ENCODE measurements at places on chromosomes 1 and 21.

GRCh38 chr1:107135463-107135862 lies 5.4 kb upstream of the NTNG1 start:
- ATAC-seq = no peak

DNA sequence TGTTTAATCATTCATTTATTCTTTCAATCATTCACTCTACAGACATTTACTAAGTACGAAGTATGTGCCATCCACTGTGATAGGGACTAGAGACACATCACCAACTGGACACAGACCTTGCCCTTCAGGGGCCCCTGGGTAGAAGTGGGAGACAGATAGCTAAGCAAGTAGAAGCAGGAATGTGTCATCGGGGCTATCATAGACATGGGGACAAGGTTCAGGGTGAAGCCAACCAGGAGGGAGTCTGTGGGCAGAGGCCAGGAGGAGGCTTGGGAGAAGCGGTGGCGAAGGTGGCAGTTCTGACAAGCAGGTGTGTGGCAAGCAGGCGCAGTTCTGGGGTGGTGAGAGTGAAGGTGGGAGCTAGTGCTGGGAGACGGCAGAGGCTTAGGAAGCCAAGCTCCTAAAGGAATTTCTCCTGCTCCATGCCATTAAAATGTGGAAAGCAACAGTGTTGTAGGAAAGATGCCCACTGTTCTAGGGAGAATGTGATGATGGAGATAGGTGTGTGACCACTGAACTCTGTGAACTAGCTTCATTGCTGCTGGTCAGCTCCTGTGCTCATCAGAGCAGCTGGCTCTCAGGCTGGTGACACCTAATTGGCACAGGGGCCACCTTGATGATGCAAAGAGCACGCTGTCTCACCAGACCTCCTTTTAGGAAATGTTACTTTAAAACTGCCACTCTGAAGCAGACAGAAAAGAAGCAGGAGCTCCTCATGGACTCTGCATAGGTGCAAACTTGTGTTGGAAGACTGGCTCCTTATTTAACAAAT lies 79.7 kb upstream of the LPGAT1 start:
- no peak for ATAC-seq

DNA sequence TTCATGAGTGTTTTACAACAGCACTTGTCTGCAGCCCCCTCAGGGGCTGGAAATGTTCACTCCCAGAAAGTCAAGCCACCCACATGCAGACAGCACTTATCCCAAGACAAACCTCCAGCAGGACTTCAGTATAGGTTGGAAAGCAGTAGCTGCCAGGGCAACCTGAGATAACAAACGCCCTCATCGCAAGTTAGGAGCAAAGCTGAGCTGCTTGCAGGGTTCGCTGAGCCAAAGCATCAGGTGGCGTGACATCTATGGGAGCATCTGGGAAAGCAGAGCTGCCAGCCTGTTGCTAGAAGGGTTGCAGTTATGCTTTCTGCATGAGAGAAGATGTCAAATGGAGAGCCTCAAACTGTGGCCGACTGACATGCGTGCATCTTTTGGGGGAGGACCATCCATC lies 4.2 kb upstream of the STXBP3 start:
- no peak for ATAC-seq

GRCh38 chr1:64469116-64469976 lies 583 bp upstream of the CACHD1 start:
- peak; percentile 2 for ATAC-seq

DNA sequence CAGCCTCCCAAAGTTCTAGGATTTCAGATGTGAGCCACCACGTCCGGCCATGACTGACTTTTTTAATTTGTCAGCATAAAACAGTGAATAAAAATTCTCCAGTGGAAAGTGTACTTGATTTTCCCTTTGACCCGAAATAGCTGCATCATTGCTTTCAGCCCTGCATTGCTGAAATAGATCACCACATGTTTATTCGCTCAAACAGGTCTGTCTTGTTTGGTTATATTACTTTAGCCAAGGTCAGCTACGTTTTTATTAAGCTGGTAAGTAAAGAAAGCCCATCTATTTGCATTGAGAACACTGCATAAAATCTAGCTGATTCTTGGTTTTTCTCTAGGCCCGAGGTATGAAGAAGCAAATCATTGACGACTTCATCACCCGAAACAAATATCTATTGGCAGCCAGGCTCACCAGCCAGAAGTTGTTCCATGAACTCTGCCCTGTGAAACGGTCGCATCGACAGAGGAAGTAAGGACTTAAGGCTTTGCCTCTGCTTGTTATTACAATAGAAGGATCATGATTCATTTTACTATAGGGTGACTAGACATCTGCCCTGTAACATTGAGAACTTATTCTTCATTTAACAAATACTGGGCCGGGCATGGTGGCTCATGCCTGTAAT lies 25.6 kb downstream of the AGMAT start:
- ATAC-seq = no peak

GRCh38 chr21:33063375-33063883 lies 6.5 kb upstream of the OLIG1 start:
- no peak for ATAC-seq

- ATAC-seq = no peak
Observed at GRCh38 chr1:209620487-209620884, 31.7 kb downstream of the LAMB3 start.

DNA sequence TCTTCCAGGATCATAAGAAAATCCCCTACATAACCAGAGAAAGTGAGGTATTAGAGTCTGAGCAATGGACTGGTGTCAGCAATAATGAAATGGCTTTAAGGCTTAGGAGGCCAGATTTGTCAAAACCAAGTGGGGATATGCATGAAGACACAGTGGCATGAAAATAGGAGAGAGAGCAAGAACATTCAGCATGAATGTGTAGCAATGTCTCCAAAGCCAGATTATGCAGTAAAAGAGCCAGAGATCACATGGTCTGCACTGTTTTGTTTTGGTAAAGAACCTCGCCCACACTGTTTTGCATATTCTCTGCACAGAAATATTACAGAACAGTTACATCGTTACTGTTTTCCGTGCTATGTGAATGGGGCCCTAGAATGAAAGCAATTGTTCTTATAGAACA lies 589.4 kb downstream of the PLPP3 start:
- no peak for ATAC-seq

DNA sequence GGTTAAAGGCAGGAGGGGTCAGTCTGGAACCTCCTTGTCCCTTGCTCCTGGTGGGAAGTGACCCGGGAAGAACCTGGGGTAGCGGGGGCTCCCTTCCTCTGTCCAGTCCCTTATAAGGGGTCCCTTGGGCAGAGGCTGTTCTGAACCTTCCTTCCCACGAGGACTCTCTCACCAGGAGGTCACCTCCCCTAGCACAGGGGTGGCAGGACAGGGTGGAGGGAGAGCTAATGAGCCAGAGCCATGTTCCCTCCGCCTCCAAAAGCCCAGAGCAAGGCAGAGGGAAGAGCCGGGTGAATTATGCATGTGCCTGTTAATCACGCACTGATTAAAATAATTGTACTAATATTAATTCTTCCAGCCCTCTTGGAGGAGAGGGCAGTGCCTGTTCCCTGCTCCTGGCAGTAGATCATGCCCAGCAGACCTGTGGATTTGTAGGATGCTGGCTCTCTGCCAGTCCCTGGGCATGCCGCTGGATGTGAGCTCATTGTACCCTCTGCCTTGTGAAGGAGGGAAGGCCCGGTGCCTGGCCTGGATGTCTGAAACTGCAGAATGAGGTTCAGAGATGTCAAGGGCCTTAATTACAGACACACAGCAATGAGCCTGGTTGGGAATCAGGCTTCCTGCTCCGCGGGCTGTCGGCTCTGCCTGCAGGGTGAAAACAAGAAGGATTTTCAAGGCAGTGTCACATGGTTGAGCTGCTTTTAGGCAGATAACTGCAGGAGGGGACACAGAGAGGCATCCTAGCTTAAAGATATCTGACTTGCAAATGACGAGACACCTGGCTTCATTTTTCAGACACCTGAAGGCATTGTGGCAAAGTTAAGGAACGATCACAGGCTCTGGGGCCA lies 68.2 kb downstream of the IGSF21 start:
- no peak for ATAC-seq
